Activated naive CD8-positive, alpha-beta T cell treated with anti-CD3 and anti-CD28 coated beads for 36 hours (primary cell): ENCODE measurements at places on chromosomes 6 and 20.

DNA sequence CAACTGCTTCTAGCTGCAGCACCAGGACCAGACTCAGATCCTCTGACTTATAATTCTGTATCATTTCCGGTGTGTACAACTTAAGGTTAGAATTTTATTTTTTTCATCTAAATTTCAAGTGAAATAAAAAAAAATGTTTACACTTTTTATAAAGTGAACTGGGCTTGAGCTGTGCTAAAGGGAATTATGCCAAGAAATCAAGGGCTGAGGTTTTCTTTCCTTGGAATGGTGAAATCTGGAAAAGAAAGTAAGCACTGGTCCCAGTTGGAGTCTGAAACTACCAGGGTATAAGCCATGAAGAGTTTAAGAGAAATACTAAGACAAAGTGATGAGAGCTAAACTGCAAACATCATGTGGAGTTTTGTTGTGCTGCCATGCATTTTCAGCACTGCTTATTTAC lies 21.7 kb upstream of the FYN start:
- DNase-seq, result no peak

GRCh38 chr20:4519534-4519933 lies 202.2 kb upstream of the PRND start:
- peak; percentile 15 for DNase-seq

DNA sequence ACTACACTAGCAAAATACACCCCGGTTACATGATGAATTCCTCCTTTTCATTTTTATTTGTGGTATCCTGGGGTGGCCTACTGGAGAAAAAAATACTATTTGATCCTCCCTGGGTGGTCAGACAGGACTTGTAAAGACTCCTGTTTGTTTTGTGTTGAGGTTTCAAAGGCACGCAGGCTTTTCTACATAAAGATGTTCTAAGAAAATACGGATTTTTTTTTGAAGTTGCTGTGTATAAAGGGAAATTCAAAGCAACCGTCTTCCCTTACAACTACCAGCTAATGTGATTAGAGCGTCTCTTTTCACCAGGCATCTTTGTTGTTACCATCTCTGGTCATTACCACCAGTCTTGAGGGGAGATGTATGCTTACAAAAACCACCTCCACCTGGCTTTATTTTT lies 187.1 kb downstream of the SOX4 start:
- DNase-seq, result no peak

DNA sequence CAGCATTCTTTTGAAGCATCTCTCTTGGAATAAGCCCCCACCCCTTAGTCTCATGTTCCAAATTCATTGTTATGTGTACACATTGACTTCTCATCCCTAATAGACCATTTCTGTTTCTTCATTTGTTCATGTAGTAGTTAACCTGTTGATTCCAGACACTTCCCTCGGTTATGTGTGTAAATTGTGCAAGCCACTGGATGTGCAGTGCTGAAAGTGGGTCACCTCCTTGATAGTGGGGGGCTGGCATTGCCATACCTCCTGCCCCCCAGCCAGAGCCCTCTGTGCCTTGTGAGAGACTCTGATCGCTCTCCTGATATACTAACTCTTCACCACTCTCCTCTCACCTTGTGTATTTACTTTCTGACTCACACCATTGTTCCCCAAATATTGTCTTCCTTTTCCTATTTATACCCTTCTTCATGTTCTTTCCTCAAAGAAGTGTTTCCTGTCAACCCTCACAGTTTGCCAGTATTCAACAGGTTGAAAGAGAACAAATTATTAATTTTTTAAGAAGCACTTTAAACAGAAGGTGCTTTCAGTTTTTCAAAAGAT lies 59.0 kb downstream of the HIVEP1 start:
- DNase-seq, result no peak

DNA sequence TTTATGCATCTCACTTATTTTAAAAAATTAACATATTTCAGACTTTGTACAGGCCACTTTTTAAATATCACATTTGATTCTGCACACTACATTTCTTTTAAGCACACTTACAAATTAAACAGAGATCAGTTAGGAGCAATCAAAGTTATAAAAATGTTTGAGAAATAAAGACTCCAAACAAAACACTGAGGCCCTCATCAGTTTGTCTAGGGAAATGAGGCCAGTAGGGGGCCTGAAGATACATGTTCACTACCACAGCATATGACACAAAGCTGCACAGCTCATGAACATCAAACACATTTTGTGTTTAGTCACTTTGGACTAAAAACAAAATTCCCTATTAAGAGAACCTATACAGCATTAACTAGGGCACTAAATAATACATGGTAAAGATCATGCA lies 180.5 kb downstream of the PDE7B start:
- DNase-seq, result no peak

DNA sequence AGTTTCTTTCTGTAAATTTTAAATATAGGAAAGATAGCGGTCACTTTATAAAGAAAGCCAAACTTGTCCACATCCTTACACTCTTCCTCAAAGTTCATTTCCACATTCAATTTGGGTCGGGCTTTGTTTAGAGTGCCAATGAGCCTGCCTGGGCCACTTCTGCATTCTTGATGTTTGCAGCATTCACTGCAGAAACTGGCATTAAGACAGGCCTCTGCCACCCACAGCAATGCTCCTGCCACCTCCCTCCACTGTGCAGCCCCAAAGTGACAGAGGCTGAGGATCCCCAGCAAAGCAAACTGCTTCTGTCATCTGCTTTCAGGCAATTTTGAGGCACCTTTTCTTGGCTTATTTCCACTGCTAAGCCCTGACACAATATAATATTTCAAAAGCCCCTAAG lies 61.2 kb downstream of the TNFAIP3 start:
- peak; percentile 49 for DNase-seq

DNA sequence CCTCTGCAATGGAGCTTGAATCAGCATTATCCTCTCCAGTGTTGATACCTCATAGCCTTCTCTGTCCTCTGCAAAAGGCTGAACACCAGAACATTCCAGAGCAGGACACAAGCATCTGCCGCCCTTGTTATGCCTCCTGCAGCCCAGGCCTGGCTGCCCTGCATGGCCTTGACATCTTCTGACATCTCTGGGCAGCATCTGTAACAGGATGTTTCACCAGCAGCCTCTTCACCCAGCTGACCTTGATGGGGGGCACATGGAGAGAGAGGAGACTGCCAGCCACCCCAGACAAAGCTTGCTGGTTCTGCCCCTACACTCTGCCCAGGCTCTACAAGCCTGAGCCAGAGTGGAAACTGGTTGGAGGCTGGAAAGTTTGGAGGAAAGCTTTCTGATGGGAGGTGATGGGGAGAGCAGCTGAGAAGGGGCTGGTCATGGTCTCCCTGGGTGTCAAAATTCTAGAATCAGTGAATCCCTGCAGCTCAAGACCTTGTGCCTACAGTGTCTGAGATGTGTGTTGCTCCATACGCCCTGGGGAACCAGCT lies 145.1 kb downstream of the MRPL14 start:
- DNase-seq, result no peak

GRCh38 chr6:116381000-116381399 lies 10.3 kb downstream of the DSE start:
- DNase-seq, result no peak

GRCh38 chr6:30542404-30542725 lies 13.9 kb downstream of the GNL1 start:
- no peak for DNase-seq

GRCh38 chr6:3414327-3415081 lies 42.3 kb downstream of the SLC22A23 start:
- DNase-seq, result peak; percentile 6

GRCh38 chr6:84977363-84977705 lies 212.9 kb upstream of the TBX18 start:
- DNase-seq, result no peak

DNA sequence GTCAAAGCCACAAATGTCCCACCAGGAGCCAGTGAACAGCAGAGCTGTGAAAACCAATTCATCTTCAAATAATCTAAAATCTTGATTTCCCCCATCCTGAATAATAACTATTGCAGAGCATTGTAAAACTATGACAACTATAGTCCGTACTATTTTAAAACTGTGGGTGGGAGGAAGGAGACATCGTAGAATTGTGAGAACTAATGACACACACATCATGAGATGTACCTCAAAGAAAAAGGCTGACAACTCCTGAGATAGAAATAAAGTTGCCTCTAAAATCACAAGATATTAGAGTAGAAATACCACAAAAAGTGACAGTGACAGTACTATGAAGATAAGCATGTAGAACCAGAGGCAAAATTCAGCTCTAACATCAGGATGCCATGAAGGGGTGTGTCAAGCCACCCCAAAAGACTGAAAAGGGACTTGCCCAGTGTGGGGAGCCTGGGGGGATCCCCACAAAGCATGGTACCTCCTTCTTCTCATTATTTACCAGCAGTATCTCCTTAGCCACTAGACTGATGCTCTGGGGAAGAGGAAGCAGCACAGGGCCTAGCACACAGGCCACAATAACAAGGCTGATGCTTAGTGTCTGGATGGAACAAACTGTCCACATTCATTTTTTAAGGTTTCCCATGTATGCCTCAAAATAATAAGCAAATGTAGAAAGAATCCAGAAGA lies 13.4 kb downstream of the NAPB start:
- peak; percentile 27 for DNase-seq

- no peak for DNase-seq
Measured at GRCh38 chr20:8844179-8844578, 224.7 kb upstream of the PLCB4 start.

DNA sequence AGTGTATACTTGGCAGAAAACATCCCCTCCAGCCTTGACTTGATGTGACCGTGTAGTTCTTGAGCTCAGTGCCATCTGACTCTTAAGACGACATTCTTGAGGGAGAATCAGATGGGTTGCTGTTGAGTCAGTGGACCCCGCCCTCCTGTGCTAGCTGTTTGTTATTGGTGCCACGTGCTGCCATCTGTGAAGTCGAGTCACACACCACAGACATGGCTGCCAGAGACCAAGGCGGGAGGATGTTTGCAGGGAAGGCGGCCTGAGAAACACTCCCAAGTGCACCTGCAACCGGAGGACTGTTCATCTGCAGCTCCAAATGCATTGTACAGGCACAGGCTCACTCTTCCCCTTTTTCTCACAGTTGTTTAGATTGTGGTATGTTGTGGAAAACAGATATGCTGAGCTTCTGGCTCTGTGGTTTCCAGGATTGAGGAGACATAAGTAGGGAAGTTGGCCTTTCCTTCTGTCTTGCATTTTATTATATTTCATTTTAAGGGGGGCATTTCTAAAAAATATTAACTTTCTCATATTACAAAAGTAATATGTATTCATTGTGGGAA lies 345.3 kb upstream of the ZFP64 start:
- DNase-seq, result no peak

DNA sequence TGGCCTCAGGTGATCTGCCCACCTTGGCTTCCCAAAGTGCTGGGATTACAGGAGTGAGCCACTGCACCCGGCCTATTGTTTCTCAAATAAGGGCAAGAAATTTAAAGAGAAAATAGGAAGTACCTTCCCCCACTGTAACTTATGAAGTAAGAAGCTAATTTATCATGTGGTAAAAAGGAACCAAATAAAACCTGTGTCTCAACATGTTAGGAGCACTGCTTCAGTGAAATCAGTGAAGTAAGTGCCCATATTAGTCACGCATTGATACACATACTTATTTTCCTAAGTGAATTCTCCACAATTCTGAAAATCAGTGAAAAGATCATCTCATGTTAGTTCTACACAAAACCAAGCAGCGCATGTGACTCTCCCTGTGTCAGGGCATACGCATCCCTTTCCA lies 14.2 kb upstream of the LPA start:
- DNase-seq, result no peak

DNA sequence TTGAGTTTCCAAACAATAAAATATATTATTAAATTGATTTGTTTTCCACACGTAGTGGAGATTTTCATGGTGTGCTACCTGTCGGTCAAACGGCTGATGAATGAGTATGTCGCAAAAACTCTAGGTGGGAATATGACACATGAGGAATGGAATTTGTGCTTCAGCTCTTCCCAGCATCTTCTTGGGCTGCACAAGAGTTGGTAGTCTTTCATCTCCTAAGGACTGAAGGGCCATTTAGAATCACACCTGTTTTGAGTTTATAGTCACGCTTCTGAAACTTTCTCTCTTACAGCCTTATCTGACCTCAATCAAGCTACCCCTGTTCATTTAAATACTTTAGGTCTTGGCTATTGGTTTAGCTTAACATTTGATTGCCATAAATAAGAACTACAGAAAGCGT lies 157.7 kb upstream of the AKAP12 start:
- DNase-seq, result no peak

DNA sequence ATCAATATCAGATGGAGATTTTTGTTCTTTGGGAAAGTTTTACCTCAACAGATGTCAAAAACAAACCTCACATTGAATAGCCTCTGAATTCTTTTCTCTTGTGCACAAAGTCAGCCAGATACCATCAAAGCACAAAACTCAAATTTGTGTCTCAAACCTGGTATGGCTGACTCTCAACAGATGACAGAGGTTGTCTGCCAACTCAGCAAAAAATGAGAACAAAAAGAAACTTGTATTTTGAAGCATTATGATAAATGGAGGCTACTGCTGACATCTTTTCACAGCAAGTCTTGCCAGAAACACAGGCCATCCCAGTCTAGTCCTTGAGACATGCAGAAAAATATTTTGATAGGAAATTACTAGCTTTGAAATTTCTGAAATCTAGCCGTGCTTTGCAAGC lies 79.8 kb downstream of the KIF16B start:
- no peak for DNase-seq

DNA sequence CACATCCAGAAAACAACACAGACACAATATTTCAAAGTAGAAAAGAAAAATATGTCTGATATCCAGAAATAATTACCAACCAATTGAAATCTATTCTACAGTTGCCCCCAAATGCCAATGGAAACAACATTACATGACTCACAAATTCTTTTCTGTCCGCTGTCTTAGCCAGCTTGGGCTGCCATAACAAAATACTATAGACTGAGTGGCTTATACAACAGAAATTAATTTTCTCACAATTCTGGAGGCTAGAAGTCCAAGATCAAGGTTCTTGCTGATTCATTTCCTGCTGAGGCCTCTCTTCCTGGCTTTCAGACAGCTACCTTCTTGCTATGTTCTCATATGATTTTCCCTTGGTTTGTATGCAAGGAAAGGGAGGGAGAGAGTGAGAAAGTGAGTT lies 698.1 kb downstream of the DHX35 start:
- no peak for DNase-seq

GRCh38 chr6:132725947-132726607 lies 12.2 kb upstream of the VNN1 start:
- DNase-seq, result no peak

GRCh38 chr6:108966251-108966650 lies 118.0 kb downstream of the ARMC2 start:
- no peak for DNase-seq

- DNase-seq, result no peak
Measured at GRCh38 chr20:6533761-6534479, 233.6 kb upstream of the BMP2 start.

- no peak for DNase-seq
Measured at GRCh38 chr6:18261877-18262276, 2.5 kb downstream of the DEK start.

- DNase-seq, result no peak
Measured at GRCh38 chr6:159985296-159985945, 16.5 kb downstream of the IGF2R start.

GRCh38 chr20:22453244-22454080 lies 130.9 kb downstream of the FOXA2 start:
- no peak for DNase-seq

DNA sequence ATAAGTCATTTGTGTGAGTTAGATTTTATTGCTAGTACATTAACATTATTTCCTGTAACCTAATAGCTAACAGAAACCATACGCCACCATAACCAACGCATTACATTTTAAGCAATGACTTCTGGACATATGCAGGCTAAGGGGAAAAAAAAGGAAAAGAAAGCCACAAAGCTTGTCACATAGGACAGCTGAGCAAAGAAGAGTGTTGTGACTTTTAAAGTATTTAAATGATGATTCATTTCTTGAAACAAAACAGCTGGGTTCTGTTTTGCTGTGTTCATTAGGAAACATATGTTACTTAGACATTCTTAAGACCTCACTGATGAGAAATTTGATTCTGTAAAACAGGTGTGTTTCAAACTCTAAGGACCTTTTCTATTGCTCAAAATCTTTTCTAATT lies 171.4 kb downstream of the COL9A1 start:
- DNase-seq, result no peak
